RPMI7951 (cell line): ENCODE measurements at places on chromosomes 2 and 18. TPM values are rescaled to one million over a fixed set of nuclear protein-coding genes. Genes with fewer than 3 reads are reported as not detected.

GRCh38 chr18:24051031-24051947 lies 36.7 kb downstream of the TTC39C start:
- peak; percentile 64 for DNase-seq

DNA sequence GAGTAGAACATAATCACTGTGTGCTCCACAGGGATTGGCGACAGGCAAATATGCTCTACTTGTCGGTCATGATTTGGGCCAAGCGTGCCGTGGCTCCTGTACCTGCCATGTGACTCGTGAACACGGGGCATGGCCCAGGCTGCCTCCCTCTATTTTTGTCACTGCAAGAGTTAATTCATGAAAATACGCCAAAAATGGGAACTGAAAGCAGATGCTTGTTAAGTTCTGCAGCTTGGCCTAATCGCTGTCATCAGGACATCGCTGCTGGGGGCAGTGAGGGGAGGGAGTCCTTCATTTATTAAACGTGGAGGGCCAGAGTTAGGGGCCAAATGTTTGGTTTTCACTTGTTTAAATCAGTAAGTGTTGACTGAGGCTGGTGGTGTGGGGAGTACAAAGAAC lies 177.8 kb downstream of the BCL2 start:
- no peak for DNase-seq

DNA sequence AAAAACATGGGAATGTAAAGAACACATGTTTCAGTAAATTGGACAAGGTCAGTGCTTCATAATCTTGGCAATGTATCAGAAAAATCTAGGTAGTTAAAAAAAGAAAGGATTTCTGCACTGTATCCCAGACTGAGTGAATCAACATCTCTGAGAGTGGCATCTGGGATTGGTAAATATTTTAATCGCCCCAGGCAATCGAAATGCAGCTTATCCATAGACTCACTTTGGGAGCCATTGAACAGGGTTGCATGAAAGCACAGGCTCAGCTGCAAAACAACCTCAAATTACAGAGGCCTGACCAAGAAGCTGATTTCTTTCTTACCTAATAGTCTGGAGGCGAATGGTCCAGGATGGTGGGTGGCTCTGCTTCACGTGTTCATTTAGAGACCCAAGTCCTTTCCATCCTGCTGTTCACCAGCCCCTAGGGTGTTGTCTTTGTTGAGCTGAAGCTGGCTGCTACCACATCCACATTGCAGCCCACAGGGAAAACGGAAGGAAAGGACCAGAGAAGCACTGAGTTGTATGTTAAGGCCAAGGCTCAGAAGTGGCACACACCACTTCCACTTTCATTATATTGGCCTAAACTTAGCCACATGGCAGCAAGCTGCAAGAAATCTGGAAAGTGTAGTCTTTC lies 59.0 kb downstream of the MOGAT1 start:
- DNase-seq: peak; percentile 91

DNA sequence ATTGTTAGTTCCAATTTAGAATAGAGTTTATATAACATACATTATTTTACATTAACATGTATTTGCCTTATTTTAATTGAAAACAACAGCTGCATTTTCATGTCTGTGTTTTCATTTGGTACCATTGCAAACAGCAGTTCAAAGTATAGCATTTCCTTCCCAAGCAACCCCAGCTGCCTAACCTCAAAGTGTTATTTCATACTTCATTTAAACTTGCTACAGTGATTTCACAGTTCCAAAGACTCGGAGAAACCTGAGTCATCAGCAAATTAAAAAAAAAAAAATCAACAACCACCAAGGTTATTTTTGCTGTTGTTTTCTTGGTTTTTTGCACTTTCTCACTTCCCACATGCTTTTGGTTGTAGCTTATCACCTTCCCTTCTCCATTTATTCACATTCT lies 236.5 kb upstream of the SPHKAP start:
- DNase-seq: no peak

Gene UGT1A10
- 0.29 TPM in 1 of 2 replicates, not detected in the other for total RNA-seq
